Ascending aorta (tissue), 2 donors: ENCODE measurements at places on chromosomes 1 and 21.

GRCh38 chr1:204473400-204473965 lies 21.1 kb downstream of the PIK3C2B start:
- DNase-seq, result no peak

DNA sequence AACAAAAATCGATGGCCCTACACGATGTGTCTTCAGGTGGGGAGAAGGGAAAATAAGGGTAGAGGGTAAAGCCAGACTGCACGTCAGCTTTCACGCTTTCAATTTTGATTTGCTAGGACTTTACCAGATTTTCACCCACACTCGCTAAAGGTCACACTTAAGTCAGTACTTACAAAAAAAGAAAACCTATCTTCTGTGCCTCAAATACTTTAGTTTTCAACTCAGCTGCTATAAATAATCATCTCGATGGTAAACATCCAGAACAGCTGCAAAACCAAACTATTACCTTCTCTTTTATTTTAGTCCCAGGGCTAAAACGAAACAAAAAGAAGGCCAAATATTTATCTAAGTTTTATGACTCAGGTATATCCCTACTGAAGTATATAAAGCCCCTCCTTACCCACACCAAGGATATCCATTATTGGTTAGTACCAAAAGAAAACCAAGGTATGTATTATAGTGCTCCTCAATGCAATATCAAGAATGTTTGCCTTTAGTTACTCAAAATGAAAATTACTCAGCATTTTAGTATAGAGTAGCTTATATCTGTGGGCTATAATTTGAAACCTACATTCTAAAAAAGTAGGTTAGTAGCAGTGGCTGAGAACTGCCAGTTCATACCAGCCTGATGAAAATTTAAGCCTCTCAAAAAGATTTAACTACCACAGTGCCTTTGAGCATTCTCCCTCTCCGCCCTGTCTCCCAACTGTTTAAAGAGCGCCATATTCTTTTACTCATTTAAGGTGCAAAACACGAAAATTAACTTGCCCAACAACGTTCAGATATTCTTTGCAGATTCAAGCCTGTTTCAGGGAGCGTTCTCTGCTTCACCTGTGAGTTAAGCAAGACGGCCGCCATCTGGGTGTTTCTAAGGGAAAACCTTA lies 1.5 kb downstream of the CSDE1 start:
- no peak for DNase-seq

- DNase-seq, result no peak
These were observed 1.7 kb downstream of the CD244 start for GRCh38 chr1:160860840-160861505.

DNA sequence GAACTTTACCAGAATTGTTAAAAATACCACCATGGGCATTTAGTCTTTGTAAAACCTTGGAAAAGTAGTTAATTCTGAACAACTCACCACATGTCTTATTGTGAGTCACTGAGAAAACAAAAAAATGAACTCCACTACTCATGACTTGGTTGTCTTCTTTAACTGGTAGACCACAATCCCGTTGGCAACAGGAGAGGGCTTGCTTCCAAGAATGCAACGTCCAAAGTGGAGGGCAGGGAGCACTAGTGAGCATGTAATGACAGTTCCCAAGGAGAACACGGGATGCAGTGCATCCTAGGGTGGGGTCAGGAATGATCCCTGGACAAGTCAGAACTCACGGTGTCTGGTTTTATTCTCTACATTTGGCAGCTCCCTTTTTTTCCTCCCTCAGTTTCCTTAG lies 15.2 kb upstream of the HMCN1 start:
- DNase-seq, result peak; percentile 70

DNA sequence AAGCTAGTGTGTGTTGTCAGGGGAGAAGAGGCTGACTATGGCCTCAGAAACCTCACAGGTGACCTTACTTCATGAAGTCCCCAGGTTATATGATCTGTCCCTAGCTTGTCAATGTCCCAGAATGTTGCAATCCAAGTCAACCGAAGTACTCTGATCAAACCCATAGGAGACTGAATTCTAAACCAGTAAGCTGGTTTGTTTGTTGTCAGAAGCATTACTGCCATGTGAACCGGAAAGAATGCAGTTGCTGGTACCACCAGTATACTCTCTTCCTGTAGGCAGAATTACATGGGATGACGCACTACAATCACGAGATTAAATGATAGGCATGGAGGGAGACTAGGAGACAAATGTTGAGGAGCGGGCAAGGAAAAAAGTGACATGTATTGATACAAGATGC lies 26.1 kb upstream of the MAN1A2 start:
- DNase-seq, result no peak

DNA sequence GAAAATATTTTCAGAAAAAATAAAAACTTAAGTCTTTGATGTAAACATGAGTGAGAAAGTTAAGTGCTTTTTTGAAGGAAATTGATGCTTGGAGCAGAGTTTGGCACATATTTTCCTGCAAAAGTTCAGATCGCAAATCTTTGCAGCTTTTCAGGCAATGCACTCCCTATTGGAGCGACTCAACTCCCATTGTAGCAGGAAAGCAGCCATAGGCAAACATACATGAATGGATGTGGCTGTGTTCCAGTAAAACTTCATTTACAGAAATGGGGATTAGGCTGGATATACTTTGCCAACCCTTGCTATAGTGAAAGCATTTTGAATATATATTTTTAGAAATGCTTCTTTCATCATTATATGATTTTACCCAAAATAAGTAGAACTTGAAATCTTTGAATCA lies 8.1 kb downstream of the AGL start:
- no peak for DNase-seq

DNA sequence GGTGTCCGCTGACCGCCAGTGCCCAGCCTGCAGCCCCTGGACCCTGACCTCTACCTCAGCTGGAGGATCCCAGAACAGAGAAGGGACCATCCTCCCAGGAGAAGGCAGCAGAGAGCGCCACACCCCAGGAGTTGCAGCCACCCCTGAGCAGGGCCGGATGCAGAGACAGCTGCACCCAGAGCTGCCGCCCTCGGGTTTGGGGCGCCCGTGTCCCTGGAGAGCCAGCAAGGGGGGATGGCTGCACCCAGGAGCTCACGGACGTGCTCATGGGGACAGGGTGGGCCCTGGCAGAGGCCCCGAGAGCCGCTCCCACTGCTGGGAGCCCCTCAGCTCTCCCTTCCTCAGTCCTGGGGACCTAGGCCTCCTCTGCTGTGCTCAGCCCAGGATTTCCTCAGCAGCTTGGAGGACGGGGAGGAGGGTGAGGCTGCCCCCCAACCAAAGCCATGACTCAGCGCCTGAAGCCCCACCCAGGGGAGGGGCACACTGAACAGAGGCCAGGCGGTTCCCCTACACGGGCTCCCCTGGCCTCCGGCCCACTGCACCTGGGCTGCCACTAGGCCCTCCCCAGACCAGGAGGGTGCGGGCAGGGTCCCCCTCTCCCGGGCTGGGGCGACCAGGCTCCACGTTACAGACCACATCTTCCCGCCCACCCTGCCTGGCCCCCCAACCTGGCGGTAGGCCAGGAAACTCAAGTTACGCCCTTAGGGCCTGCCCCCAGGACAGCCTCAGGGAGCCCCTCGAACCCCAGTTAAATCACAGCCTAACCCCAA lies 2.2 kb downstream of the ACAP3 start:
- no peak for DNase-seq

- no peak for DNase-seq
These were observed 1.9 kb upstream of the NTNG1 start for GRCh38 chr1:107138767-107139445.

- DNase-seq, result no peak
These were observed 61.3 kb upstream of the C1orf53 start for GRCh38 chr1:197841158-197841557.

- DNase-seq, result no peak
These were observed 81.1 kb downstream of the PEX14 start for GRCh38 chr1:10555635-10556429.

DNA sequence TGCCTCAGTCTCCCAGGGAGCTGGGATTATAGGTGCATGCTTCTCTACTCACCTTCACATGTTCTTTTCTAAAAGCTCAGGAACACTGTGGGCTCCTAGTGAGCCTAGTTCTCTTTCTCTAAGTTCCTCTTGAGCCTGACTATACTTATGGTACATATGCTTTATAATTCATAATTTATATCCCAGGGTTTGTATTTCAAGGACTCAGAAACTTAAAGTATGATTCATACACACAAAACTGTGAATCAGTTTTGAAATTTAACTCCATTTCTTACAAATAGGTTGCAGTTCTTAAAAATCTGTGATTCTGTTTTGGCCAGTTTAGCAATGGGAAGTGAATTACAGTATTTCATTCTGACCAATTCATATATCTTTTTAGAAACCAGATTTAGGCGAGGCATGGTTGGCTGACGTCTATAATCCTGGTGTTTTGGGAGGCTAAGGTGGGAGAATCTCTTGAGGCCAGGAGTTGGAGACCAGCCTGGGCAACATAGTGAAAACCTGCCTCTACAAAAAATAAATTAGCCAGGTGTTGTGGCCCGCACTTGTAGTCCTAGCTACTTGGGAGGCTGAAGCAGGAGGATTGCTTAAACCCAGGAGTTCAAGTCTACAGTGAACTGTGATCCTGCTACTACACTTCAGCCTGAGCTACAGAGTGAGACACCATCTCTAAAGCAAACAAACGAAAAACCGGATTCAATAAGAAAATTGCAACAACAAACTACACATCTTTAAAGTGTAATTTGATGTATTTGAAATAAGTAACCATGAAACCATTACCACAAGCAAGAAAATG lies 15.6 kb downstream of the RASAL2 start:
- no peak for DNase-seq
